ENCODE measurements at places on chromosomes 5 and 9.

GRCh38 chr5:63878788-63879187, 83.5 kb downstream of the HTR1A start:
- no peak for DNase-seq

DNA sequence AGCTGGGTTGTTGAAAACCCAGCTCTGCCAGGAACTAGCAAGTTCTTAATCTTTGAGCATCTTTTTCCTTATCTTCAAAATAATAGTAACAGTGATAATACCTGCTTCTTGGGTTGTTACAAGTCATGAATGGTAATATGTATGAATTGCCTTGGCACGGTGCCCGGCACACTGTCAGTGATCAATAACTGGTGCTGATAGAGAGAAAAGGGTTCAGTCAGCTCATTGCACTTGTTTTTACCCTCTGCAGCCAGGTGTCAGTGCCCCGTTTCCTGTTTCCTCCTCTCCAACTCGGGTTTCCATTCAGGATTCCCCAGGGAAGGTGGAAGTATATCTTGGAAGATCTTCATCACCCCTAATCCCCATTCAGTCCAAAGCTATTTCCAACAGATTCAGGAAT, 15.8 kb upstream of the NIPAL4 start:
- no peak for DNase-seq

DNA sequence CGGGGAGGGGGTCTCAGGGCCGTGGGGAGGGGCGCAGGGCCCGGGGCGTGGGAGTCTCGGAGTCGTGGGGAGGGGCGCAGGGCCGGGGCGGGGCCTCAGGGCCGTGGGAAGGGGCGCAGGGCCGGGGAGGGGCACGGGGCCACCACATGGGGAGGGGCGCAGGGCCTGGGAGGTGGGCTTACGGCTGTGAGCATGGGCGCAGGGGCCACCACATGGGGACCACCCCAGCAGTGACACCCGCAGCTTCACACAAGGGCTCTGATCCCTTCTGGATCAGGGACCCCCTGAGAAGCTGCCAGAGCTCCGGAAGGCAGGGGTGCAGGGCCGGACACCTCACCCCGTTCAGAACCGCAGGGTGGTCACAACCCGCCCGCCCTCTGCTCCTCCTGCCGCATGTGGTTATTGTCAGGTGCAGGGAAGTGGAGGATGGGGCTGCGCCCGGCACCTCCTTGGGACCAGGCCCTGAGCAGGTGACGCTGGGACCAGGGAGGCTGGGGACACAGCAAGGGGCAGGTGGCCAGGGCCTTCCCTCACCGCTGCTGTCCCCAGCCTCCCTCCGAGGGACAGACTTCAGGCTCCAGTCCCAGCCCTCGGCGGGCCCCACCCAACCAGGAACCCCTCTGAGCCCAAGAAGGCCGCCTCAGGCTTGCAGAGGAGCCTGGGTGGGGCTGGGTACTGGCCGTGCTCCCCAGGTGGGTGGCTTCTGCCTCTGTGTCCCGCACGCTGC, 53.7 kb downstream of the EXD3 start:
- no peak for DNase-seq

DNA sequence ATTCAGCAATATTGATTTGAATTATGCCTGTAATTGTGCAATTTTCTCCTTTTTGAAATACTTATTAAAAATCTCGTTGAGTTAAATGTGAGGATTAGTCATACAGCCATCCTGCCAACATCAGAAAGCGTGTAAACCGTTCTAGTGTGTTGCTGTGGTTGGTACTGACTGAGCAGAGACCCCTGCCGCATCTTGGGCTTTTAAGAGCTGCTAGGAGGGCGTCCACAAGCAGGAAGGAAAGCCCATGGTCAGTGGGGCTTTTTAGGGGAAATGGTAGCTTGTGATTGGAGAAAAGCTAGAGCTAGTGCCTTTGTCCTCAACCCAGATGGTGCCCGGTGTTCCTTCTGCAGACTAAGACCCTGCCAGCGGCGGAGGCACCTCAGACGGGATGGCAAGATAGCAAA, 1.3 kb downstream of the SDHA start:
- DNase-seq: peak; percentile 48

DNA sequence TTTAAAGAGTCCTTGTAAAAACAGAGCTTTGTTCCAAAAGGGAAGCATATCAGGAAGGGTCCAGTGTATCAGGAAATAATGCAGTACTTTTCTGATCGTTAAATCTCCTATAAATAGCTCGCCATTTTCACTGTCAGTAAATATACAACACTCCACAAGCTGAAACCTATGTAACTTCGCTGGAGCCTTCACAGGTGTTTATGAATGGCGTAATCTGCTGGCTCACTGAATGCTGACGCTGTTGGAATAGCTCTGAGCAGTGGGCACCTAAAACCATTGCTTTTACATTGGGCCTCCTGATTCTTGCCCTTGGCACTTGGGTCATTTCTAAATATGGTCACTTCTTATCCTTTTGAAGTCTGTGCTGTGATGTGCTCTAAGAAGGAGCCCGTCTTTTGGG, 4.3 kb downstream of the SHC3 start:
- DNase-seq: no peak

- no peak for DNase-seq
Observed at GRCh38 chr5:133914434-133914833, 54.0 kb downstream of the C5orf15 start.

GRCh38 chr5:98130261-98131035, 643.0 kb upstream of the RGMB start:
- DNase-seq: no peak

- DNase-seq: no peak
Observed at GRCh38 chr5:143511736-143512135, 108.2 kb upstream of the NR3C1 start.

DNA sequence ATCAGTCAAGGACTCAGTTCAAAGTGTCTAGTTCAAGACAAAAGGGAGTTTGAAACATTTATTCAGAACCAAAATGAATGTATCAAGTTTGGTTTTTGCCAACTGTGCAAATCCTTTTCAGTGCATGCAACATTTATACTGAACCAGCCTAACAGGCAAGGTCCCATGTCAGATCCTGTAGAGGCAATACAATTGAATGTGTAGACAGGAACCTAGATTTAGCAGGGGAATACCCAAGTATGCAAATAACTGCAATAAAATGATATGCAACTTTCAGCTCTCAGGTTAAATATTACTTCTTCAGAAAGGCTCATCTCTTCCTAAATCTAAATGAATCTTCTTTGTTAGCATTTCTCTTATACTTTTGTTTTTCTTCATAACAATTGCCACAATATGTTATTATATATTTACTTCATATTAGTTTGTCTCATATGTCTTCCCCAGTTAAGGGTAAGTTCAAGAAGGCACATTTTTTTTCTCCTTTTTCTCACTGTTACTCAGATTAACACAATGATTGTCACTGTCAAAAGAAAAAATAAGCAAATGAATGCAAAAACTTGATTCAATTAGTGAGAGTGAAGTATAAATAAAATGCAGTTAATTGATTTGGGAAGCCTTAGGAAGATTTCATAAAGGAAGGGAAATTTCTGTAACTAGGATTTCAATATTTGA, 163.9 kb upstream of the RASA1 start:
- no peak for DNase-seq

GRCh38 chr5:52893105-52893504, 96.0 kb upstream of the ITGA2 start:
- DNase-seq: no peak

DNA sequence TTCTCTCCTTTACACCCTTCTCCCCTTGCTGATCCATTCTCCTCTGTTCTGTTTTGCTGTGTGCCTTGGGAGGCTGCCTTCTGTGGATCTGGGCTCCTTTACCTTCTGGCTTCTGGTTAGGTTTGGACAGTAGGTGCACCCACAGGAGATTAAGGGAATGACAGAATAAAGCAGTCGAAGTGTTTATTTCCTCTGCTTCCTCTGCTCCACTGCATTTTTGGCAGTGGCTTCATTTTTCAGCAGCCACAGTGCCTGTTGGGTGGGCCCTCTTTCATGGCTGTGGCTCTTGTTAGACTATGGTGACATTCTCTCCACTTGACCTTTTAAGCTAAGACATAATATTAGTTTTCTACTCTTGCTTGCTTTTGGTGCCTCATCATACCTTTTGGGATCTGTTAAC, 144.1 kb downstream of the CCDC171 start:
- no peak for DNase-seq

GRCh38 chr5:95087816-95088317, 197.0 kb downstream of the MCTP1 start:
- no peak for DNase-seq

DNA sequence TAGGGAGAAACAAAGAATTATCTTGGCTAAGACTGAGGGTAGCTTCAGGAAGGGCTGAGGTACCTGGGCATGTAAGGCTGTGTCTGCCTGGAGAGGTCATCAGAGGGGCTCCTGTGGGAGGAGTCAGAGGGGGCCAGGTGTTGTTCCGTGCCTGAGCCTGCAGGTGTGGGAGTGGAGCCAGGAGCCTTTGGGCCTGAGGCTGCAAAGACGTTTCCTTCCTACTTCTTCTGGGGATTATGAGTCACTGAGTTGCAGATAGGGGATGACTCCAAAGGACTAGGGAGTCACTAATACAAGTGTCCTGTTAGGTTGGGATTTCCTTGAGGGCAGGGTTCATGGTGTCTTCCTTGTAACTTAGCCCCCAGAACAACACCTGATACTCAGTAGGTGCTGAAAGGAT, 391.1 kb downstream of the ARHGEF28 start:
- DNase-seq: no peak

GRCh38 chr9:72773570-72773969, 179.3 kb downstream of the ALDH1A1 start:
- no peak for DNase-seq

DNA sequence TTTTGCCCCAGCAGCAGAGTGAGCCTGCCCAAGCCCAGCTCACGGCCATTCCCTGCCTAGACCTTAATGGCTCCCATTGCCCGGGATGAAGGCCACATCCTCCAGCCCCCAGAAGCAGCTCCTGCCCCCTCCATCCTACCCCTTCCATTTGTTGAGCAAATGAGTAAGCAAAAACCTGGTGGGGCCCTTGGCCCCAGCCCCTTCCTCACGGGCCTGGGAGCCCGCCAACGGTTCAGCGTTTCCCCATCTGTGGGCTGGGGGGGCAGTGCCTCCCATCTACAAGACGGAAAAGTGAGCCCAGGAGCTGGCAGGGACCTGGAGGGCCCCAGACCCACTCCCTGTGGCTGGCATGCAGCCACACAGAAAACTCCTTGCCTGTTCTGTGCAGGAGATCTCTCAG, 4.4 kb downstream of the CCDC187 start:
- no peak for DNase-seq

GRCh38 chr9:127553793-127554192, 58.3 kb upstream of the STXBP1 start:
- DNase-seq: no peak

DNA sequence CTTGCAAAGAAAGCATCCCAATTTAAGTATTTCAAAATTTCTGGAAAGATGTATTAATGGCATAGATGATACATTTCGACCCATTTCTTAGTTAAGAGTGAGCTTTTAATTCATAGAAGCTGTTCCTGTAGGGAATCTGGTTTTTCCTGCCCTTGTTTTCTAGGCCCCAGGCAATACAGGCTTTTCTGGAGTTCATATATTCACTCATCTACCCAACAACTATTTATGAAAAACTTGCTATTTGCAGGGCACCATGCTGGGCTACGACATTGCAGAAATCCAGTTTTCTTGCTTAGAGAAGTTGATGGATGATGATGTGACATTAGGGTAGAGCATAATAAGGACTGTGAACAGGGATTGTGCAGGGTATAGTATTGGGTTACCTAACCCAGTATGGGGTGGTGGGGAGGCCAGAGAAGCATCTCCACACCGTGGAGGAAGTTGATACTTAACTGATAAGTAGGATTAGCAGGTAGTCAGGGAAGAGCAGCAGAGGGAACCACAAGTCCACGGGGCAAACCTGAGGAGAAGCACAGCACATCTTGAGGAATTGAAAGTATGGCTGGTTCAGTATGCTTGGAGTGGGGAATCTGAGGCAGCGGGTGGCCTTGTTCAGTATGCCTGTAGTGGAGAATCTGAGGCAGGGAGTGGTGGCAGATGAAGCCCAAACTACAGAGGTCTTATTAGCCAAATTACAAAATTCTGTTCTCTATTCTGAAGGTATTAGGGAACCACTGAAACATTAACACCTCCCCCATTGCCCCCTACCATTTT, 247.5 kb downstream of the ARRDC3 start:
- no peak for DNase-seq

- no peak for DNase-seq
Observed at GRCh38 chr5:50727149-50727496, 60.7 kb downstream of the PARP8 start.

DNA sequence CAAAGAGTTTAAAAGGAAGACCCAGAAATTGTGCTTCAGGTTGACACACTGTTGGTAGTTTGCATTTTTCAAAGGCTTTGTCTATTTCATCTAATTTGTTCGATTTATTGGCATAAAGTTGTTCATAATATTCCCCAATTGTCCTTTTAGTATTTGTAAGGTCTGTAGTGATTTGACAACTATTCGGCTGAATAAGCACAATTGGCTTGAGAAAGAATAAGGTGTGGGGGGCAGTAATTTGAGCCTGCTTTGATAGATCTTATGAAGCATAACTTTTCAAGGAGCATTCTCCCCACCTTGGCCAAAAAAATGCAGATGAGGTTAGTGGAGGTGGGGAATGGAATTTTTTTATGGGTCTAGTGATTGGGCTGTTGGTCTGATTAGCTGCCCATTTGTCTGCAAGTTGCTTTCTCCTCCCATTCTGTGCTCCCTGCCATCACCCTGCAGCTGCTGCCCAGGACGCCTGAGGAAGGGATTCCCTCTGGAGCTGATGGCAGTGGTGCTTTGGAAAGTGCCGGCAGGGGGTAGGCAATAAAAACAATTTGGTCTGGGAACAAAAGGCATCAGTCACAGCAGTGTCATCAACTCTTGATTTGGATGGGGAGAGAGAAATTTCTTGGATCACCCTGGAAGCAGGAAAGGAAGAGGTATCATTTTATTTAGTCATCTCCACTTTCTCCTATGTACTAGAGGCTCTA, 26.6 kb downstream of the WNT8A start:
- no peak for DNase-seq

- no peak for DNase-seq
Observed at GRCh38 chr5:101932599-101932998, 363.5 kb downstream of the SLCO4C1 start.

GRCh38 chr9:129173296-129174101, 4.6 kb downstream of the IER5L start:
- DNase-seq: no peak

DNA sequence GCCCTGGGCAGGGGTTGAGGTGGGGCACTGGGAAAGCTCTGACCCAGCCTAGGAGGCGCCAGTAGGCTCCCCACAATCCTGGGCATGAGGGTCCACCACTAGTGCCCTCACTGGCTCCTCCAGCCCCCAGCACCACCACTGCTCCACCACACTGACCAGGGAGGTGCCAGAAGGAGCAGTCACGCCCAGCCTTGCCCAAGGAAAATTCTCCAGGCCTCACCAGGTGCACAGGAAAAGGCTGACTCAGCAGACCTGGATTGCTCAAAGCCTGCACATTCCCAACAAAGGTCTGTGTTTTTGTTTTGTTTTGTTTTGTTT, 62.9 kb downstream of the ZNF354C start:
- no peak for DNase-seq

- no peak for DNase-seq
Observed at GRCh38 chr5:109714592-109714991, 24.9 kb downstream of the MAN2A1 start.

DNA sequence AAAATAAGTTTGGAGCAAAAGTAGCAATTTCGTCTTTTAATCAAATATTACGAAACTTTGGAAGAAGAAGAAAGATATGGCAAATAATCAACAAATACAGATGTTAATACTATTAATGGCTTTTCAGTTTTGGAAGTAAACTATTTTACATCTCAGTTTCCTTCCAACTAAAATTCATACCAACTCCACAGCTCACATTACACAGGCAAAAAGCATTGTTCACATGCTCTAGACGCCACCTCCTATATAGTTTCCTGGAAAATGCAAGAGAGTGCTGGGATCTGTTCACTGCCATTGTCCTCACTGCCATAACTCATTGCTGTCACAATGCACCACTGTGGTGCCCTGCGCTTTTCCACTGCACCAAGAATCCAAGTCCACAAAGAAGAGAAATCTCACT, 149.0 kb upstream of the FTMT start:
- no peak for DNase-seq

All from hematopoietic multipotent progenitor cell treated with erythropoietin and hydrocortisone succinate and interleukin-3 and kit ligand, for 6 days (in vitro differentiated cells).